ENCODE measurements at places on chromosomes 12 and 14. TPM values are rescaled to one million over a fixed set of nuclear protein-coding genes. Genes with fewer than 3 reads are reported as not detected.

DNA sequence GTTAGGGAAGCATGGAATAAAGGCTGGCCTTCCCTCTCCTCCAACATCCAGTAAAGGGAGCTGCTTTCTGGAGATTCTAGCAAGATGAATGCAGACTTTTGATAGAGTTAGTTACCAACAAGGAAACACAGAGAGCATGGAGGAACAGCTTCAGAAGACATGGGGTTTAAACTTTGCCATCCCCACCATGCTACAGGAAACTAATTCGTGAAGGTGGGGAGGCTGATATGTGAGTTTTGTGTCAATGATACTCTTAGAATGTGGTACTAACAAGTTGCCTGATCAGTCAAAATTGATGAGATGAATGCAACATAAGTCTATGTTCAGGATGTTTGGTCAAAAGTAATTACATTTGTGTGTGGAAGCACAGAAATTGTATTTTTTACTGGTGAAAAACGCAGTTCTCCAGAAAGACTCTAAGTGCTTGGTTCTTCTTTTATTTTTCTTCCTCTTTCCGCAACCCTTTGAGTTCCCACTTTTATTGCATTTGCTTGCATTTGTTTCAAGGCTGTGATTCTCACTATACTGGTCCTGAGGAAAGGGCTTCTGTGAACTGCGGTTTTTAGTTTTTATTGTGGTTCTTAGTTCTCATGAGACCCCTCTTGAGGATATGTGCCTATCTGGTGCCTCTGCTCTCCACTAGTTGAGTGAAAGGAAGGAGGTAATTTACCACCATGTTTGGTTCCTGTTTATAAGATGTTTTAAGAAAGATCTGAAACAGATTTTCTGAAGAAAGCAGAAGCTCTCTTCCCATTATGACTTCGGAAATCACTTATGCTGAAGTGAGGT, at the start of gene CLEC4A:
TSS of gene CLEC4A (plus strand) at position 494 of the 789 bp plus-strand sequence. CDS start at position 756, 262 bp downstream.
- H3K4me1 ChIP-seq, result no peaks in the 10 kb centered on the region
- H3K36me3 ChIP-seq, result no peaks in the 10 kb centered on the region
- DNase-seq, result no peak
- no peaks in the 10 kb centered on the region for H3K27me3 ChIP-seq
- H3K4me3 ChIP-seq, result no peak within 1 kb of the TSS

GRCh38 chr12:79140711-79141110, 276.1 kb downstream of the SYT1 start:
- no peak overlapping the region for H3K27ac ChIP-seq
- no peaks in the 10 kb centered on the region for H3K4me1 ChIP-seq
- H3K36me3 ChIP-seq, result no peaks in the 10 kb centered on the region
- no peak overlapping the region for H3K4me3 ChIP-seq
- no peaks in the 10 kb centered on the region for H3K27me3 ChIP-seq
- no peak for DNase-seq

- H3K27me3 ChIP-seq, result no peaks in the 10 kb centered on the region
- H3K27ac ChIP-seq, result no peak overlapping the region
- DNase-seq, result no peak
- H3K4me1 ChIP-seq, result peaks cover 8% of the 10 kb centered on the region
- peaks cover 50% of the 10 kb centered on the region for H3K36me3 ChIP-seq
Measured at GRCh38 chr12:2690348-2691005, 104.3 kb upstream of the FKBP4 start.

DNA sequence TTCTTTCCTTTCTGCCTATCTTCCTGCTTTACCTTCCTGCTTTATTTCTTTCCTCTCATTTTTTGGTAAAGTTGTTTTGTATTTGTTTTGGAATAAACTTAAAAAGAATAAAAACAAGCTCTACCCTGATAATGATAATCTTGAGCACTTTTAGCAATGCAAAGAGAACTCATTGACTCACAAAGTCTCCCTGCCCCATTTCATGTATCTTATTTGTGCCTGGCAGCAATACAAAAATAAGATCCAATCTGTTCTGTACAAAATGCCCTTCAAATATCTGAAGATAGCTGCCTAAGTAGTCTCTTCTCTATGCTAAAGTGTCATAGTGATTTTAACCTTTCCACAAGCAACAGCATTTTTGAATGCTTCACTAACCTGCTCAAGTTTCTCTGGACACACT, 31.1 kb upstream of the ETNK1 start:
- no peaks in the 10 kb centered on the region for H3K27me3 ChIP-seq
- no peaks in the 10 kb centered on the region for H3K36me3 ChIP-seq
- DNase-seq, result no peak
- H3K4me1 ChIP-seq, result no peaks in the 10 kb centered on the region
- H3K4me3 ChIP-seq, result no peak overlapping the region

DNA sequence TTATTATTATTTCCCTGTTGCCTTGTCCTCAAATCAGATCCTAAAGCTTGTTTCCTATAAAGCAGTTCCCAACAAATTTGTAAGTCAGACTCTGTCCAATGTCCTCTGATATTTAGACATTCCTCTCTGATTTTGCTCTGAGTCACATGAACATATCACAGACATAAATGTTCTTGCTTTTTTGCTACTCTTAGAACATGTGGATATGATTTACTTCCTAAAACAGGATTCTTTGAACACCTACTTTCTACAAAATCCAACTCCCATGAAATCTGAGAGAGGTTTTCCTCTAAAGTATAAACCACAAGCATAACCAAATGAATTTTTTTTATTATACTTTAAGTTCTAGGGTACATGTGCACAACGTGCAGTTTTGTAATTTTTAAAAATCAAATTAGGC, 181.3 kb upstream of the SLC38A2 start:
- H3K4me3 ChIP-seq, result no peak overlapping the region
- no peaks in the 10 kb centered on the region for H3K27me3 ChIP-seq
- H3K4me1 ChIP-seq, result no peaks in the 10 kb centered on the region
- no peaks in the 10 kb centered on the region for H3K36me3 ChIP-seq
- no peak overlapping the region for H3K27ac ChIP-seq
- DNase-seq, result no peak

GRCh38 chr14:67695394-67695949, at the start of gene RDH11:
Gene RDH11 (minus strand): TSS chr14:67695764. CDS start chr14:67695703, 61 bp downstream.
- peak within 1 kb of the TSS; percentile 82 for H3K27ac ChIP-seq
- H3K4me1 ChIP-seq, result peaks cover 20% of the 10 kb centered on the region
- H3K4me3 ChIP-seq, result peak within 1 kb of the TSS; percentile 89
- no peaks in the 10 kb centered on the region for H3K27me3 ChIP-seq
- DNase-seq, result peak; percentile 93

- no peak overlapping the region for H3K4me3 ChIP-seq
- H3K27me3 ChIP-seq, result no peaks in the 10 kb centered on the region
- DNase-seq, result no peak
- no peaks in the 10 kb centered on the region for H3K36me3 ChIP-seq
- no peak overlapping the region for H3K27ac ChIP-seq
Measured at GRCh38 chr14:76007852-76008251, 22.3 kb downstream of the IFT43 start.

DNA sequence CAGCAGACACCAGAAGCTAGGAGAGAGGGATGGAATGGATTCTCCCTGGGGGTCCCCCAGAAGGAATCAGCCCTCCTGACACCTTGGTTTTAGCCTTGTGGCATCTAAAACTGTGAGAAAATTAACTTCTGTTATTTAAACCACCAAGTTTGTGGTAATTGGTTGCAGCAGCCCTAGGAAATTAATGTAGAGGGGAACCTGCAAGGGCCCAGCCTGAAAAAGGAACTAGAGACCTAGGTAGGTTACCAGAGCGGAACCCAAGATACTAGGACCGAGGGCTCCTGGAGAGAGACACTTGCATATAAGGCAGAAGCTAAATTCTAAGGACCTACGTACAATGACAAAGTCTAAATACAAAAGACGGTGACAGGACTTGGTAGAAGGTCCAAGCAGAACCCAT, 8.1 kb upstream of the DENND5B start:
- no peaks in the 10 kb centered on the region for H3K27me3 ChIP-seq
- no peak overlapping the region for H3K4me3 ChIP-seq
- no peak overlapping the region for H3K27ac ChIP-seq

GRCh38 chr12:42284876-42285275, 41.0 kb downstream of the ZCRB1 start:
- H3K36me3 ChIP-seq, result no peaks in the 10 kb centered on the region
- H3K27me3 ChIP-seq, result no peaks in the 10 kb centered on the region

DNA sequence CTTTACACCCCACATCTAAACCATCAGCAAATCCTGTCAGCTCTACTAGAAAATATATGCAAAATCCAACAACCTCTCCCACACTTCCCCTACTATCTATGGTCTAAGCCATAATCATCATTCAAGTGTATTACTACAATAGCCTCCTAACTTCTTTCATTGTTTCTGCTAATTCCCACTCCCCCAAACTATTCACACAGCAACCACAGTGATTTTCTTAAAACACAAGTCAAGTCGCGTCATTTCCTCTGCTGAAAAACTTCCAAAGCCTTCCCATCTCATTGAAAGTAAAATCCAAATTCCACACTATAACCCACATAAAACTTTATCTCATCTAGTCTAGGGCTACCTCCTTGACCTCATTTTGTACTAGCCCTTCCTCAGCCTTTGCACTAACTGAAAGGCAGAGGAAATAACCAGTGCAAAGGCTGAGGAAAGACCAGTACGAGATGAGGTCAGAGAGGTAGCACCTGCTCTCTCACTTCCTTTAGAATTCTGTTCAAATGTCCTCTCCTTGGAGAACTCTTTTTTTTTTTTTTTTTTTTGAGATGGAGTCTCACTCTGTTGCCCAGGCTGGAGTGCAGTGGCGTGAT, 65.5 kb upstream of the MDM1 start:
- no peaks in the 10 kb centered on the region for H3K4me1 ChIP-seq
- no peaks in the 10 kb centered on the region for H3K36me3 ChIP-seq
- DNase-seq, result no peak
- H3K27ac ChIP-seq, result no peak overlapping the region
- no peak overlapping the region for H3K4me3 ChIP-seq
- no peaks in the 10 kb centered on the region for H3K27me3 ChIP-seq

DEPDC4 gene
- total RNA-seq, result not detected

DNA sequence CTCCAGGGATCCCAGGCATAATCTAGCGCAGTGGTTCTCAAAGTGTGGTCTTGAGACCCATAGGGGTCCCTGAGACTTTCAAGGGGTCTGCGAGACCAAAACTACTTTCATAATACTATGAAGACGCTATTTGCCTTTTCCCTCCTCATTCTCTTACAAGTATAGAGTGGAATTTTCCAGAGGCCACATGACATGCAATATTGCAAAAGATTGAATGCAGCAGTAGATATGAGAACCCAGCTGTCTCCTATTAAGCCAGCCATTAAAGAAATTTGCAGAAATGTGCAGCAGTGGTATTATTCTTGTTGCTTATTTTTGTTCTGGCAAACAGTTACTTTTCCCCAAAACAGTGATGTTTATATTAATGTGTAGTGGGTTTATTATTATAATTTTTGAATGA, 62.8 kb downstream of the VWF start:
- H3K27ac ChIP-seq, result no peak overlapping the region
- no peak overlapping the region for H3K4me3 ChIP-seq
- DNase-seq, result no peak
- H3K27me3 ChIP-seq, result no peaks in the 10 kb centered on the region
- peaks cover 7% of the 10 kb centered on the region for H3K4me1 ChIP-seq

- H3K27me3 ChIP-seq, result no peaks in the 10 kb centered on the region
- no peaks in the 10 kb centered on the region for H3K36me3 ChIP-seq
- no peaks in the 10 kb centered on the region for H3K4me1 ChIP-seq
- DNase-seq, result no peak
- no peak overlapping the region for H3K4me3 ChIP-seq
Measured at GRCh38 chr14:38964630-38965029, 138.4 kb downstream of the SEC23A start.

PRR4 gene
- total RNA-seq, result 4.4 TPM

EFCAB11 gene
- total RNA-seq, result 8.9 TPM

DNA sequence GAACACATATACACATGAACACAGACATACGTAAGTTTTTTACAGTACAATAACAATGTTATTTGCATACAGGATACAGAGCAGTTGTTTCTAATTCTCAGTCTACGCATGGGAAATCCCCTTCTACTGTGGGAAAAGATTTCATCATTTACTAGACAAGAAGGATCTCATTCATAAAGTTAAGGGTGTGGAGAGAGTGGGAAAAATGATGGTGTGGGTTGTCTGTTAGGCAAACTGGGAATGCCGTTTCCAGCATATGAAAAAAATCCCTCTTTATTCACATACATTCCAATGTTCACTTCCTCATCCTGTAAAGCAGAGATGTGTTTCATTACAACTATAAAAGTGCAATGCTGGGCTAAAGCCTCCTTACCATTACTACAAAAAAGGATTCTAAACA, 120.9 kb downstream of the SINHCAF start:
- H3K36me3 ChIP-seq, result no peaks in the 10 kb centered on the region
- no peak overlapping the region for H3K4me3 ChIP-seq
- H3K27ac ChIP-seq, result no peak overlapping the region

DNA sequence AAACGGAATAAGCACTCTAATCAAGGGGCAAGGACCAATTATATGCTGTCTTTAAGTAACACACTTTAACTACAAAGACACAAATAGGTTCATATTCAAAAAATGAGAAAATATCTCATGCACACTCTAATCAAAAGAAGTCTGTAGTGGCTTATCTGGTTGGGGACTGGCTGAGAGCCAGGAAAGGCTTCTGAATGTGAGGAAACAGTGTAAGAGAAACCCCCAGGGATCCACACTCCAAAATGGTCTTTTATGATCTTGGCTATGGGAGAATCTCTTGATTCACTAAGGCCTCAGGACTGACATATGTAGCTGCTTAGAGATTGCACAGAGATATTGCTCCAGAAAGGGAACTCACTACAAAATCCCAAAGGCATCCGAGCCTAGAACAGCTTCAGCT, 10.3 kb downstream of the CTSG start:
- no peak overlapping the region for H3K27ac ChIP-seq
- no peaks in the 10 kb centered on the region for H3K4me1 ChIP-seq

DNA sequence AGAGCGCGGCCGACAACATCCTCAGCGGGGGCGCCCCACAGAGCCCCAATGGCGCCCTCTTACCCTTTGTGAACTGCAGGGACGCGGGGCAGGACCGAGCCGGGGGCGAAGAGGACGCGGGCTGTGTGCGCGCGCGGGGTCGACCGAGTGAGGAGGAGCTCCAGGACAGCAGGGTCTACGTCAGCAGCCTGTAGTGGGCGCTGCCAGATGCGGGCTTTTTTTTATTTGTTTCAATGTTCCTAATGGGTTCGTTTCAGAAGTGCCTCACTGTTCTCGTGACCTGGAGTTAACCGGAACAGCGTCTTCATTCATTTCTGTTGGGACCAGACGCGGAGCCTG, 103.8 kb upstream of the FKBP4 start:
- peak overlapping the region; percentile 24 for H3K4me3 ChIP-seq
- H3K27ac ChIP-seq, result no peak overlapping the region
- H3K27me3 ChIP-seq, result no peaks in the 10 kb centered on the region
- no peak for DNase-seq
- H3K36me3 ChIP-seq, result peaks cover 27% of the 10 kb centered on the region

KIF26A gene
- 2.5 TPM for total RNA-seq

Measured in sigmoid colon (tissue), 7 donors.